Fibroblast of skin of abdomen (primary cell): ENCODE measurements at places on chromosomes 3 and 15.
A peak's percentile ranks its signal among the peaks of the same experiment; 100 is the strongest.

DNA sequence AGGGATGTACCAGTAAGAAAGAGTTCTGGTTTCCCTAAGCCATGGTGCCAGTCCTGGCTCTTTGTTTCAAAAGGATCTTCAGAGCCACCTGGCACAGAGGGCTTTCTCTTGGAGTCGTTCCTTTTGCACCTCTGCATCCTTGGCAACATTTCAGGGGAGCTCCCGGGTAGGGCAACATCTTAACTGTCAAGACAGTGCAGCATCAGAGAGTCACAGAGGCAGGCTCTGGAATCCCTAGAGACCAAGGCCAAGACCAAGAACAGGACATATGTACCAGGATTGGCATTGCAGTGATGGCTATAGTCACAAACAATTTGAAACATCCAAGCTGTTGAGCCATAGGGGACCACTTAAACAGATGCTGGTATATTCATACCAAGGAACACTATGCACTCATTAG lies 129.4 kb upstream of the ADPGK start:
- no peak for DNase-seq

- peak; percentile 62 for DNase-seq
Observed at GRCh38 chr3:194086388-194087075, 49.4 kb upstream of the HES1 start.

GRCh38 chr3:72343078-72343477 lies 505.2 kb downstream of the SHQ1 start:
- no peak for DNase-seq

GRCh38 chr15:52714968-52715367 lies 35.8 kb upstream of the ATOSA start:
- DNase-seq, result no peak

- no peak for DNase-seq
Observed at GRCh38 chr15:66692808-66693596, 9.0 kb upstream of the SMAD6 start.

DNA sequence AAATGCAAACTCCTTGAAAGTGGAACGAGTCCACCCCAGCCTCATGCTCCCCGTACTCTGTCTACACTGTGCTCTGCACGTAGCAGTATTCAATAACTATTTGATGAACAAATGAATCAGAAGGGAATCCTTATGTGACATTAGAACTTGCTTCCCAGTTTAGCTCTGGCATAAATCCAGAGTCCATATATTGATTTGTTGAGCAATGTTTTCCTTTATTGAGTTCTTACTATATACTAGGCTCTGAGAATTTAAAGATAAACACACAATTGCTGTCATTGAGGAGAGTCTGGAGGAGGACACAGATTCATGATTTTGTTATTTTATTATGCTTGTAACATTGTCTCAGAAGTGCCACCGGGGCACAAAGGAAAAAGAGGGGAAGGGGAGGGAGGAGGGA lies 71.1 kb upstream of the GATM start:
- DNase-seq, result no peak

GRCh38 chr3:128549283-128550112 lies 56.5 kb upstream of the GATA2 start:
- peak; percentile 94 for DNase-seq

DNA sequence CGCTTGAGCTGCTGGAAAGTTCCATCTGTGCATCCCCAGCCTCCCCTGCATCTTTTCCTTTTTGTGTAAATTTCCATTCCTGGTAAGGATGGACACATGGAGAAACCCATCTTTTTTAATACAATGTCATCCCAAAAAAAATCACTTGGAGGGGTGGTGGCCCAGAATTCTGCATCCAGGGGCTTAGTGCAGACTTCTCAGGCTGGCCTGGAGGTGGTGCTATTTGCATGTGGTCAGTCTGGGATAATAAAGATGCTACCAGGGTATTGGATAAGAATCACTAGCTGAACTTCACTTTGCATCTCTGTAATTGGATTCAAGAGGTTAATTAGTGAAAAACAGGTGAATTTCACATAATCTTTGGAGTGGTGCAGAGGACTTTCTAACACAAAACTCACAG lies 1.8 kb upstream of the ZSCAN2 start:
- DNase-seq, result peak; percentile 51

- no peak for DNase-seq
Observed at GRCh38 chr3:186983659-186984058, 53.3 kb downstream of the ST6GAL1 start.
